Activated naive CD8-positive, alpha-beta T cell treated with anti-CD3 and anti-CD28 coated beads, Interleukin-2, amount 10 ng/mL, durations not matched to agents 7 days and 5 days (primary cell): ENCODE measurements at places on chromosomes 2 and 18.

GRCh38 chr18:79393635-79394533, 1.8 kb upstream of the NFATC1 start:
- DNase-seq: peak; percentile 60

DNA sequence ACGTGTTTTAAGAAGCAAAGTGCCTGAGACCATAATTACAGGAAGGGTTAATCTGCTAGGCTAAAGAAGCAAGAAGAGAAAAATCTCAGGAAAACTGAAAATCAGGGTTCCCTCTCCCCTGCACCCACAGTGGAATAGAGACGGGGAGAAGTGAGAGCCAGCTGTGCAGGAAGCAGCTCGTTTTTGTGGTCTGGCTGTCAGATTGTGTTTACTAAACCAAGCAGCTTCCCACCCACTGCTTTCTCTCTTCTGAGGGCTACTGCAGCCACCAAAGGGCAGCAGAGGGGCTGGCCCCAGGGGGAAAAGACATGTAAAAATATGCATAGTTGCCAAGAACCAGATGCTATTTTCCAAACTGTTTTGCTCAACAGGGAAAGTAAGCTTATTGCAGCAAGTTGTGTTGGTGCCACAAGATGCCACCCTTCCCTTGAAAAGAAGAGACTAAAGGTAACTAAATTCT, 72.6 kb upstream of the THUMPD2 start:
- DNase-seq: no peak

GRCh38 chr18:57767259-57768050, 35.7 kb downstream of the ATP8B1 start:
- no peak for DNase-seq

GRCh38 chr2:230668184-230668938, 44.3 kb upstream of the CAB39 start:
- DNase-seq: peak; percentile 41

DNA sequence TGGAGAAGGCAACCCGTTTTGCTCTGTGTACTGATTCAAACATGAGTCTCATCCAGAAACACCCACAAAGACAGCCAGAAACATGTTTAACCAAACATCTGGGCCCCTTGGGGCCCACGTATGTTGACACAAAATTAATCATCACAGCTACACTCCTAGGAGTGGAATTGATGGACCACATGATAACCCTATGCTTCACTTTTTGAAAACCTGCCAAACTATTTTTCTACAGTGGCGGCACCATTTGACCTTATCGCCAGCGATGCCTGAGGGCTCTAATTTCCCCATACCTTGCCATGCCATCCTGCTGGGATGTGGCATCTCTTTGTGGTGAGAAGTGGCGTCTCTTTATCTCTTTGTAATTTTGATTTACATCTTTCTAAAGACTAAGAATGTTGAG, 38.5 kb downstream of the PSMG2 start:
- no peak for DNase-seq

- no peak for DNase-seq
Observed at GRCh38 chr2:7999683-8000476, 682.0 kb upstream of the ID2 start.

DNA sequence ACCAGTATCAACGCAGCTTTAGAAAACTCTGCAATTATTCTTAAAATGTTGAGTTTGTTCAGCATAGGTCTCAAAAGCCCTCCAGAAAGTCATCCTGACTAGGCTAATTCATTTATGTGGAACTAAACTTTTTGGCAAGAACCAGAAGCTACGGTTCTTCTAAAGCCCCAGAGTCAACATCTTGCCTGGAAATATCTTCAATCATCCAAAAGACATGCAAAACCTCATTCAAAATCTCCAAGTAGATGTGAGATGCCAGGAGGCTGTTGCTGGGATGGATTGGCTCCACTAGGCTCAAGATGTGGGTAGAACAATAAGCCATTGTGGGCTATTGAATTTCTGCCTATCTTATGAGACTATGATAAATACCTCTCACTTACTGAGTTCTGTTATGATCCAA, 2.1 kb upstream of the SCG2 start:
- DNase-seq: no peak

GRCh38 chr18:62963507-62963906, 248.2 kb downstream of the PHLPP1 start:
- DNase-seq: no peak

- DNase-seq: no peak
Observed at GRCh38 chr2:160454070-160454797, 39.4 kb downstream of the RBMS1 start.

GRCh38 chr2:171341394-171342066, 92.3 kb downstream of the METTL8 start:
- no peak for DNase-seq

- peak; percentile 33 for DNase-seq
Observed at GRCh38 chr18:62249478-62250097, 62.5 kb downstream of the RELCH start.

DNA sequence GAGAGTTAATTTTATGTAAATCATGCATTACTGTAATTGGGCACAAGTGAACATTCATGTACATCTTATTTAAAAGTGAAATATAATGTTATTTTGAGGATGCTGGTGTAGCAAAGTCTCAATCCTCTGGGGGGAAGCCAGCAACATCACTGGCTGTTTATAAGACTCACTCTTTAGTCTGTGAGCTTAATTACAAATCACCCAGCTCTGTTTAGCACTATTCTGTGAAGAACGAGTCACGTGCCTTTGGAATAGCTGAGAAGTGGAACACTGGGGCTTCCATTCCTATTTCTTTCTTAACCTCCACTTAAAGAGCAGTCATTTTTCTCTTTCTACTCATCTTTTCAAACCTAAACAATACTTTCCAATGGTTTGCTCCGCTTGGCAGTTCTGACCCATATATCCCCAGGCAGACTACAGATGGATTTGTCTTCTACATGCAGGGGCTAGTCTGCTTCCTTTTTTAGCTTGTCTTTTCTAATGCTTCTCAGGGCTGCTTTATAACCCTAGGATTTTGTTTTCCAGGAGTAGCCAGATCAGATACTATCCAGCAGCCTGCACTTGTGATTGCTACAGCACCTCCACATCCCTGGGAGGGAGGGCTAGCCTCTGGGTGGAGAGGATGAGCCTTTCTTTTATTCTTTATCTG, 95.3 kb upstream of the CAVIN2 start:
- no peak for DNase-seq

- DNase-seq: no peak
Observed at GRCh38 chr2:6956566-6956965, 39.4 kb downstream of the RNF144A start.

DNA sequence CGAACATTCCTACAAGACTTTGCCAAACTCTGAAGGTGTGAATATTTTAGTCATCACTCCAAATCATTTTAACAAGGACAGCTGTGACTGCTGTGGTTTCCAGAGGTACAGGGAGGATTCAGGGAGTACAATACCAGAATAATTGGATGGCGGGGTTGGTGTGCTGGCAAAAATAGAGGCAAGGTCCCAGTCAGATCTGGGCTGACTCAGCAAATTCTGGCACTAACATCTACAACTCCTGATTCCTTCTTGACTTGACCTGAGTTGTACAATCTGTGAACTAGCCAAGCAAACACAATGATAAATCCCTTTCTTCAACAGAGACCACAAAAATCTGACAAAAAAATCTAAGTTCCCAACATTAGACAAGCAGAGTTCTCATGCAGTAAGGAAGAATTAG, 40.4 kb downstream of the RMP24 start:
- no peak for DNase-seq

GRCh38 chr2:42071791-42072190, 24.0 kb downstream of the PKDCC start:
- DNase-seq: no peak

DNA sequence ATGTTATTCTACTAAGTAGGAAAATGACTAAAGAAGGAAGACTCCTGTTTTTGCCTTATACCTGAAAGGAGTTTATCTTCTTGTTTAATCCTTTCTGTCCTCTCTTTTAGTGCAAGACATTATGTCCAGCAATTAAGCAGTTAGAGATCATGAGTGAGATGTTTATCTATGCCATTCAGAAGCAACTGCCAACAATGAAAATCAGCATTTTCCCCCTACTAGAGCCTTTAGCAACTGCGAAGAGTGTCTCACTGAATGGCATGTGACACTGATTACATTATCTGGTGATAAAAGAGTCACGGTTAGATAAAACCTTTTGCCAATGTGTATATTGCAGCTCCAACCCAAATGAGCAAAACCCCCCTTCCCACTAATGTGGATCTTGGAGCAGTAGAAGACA, 357.7 kb upstream of the SYT4 start:
- DNase-seq: no peak

- no peak for DNase-seq
Observed at GRCh38 chr2:168736649-168737445, 65.6 kb upstream of the NOSTRIN start.

- no peak for DNase-seq
Observed at GRCh38 chr2:177983183-177983788, 89.3 kb downstream of the PDE11A start.

- no peak for DNase-seq
Observed at GRCh38 chr18:48949050-48949605, 1.6 kb downstream of the SMAD7 start.

DNA sequence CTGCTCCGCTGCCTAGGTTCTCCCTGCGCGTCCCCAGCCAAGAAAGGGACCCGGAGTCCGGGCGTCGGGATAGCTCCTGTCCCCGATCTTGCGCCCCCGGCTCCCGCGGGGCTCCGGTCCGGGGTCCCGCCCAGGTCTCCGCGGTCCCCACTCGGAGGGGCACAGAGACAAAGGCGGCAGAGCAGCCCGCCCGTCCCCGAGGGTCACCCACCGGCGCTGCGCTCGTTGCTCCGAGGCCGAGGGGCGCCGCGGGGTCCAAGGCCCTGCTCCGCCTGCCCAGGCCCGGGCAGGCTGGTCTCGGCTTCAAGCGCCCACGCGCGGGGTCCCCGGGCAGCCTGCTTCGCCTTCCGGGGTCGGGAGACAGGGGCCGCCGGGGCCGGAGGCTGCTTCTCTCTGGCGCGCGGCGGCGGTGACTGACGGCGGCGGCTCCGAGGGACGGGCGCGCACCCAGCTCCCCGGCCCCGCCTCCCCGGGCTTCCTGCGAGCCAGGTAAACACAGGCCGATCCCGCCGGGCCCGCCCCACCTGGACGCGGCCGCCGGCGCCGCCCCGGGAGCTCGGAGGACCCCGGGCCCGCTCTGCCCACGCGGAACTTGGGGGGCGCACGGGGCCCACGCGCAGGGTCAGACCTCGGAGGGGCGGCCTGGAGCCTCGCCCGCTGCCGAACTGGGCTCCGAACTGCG, at the start of gene MBP:
Gene MBP (minus strand): TSS at position 415 of the 682 bp plus-strand sequence. CDS start 27,522 bp downstream, outside the sequence.
- peak; percentile 85 for DNase-seq

GRCh38 chr2:241203218-241204009, 14.9 kb downstream of the ANO7 start:
- DNase-seq: no peak

DNA sequence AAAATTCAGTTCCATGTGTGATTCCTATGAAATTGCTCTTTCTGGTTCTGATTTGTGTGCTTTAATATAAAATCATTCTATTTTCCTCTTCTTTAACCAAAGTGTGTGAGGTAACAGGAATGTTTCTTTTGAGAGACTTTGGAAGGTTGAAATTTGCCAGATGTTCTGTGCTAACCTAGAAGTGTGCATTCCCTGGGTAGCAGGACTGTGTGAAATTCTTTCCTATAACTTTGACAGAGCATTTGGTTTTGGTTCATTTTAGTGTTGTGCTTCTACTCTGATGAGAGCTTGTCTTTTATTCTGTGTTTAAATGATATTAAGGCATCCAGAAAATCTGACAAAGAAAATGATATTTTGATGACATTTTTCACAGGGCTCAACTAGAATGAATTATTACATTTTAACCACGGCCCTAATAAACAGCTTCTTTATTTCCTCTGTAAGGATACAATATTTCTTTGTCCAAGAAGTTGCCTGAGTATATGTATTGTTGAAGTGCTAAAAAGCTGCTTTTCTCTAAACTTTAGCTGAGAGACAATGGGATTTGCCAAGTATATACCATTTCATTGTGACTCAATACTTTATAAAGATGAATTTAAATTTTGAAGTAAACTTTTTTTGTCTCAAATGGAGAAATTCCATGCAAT, 34.7 kb upstream of the DLX1 start:
- DNase-seq: no peak

GRCh38 chr2:45585267-45585861, 25.7 kb downstream of the SRBD1 start:
- DNase-seq: no peak

DNA sequence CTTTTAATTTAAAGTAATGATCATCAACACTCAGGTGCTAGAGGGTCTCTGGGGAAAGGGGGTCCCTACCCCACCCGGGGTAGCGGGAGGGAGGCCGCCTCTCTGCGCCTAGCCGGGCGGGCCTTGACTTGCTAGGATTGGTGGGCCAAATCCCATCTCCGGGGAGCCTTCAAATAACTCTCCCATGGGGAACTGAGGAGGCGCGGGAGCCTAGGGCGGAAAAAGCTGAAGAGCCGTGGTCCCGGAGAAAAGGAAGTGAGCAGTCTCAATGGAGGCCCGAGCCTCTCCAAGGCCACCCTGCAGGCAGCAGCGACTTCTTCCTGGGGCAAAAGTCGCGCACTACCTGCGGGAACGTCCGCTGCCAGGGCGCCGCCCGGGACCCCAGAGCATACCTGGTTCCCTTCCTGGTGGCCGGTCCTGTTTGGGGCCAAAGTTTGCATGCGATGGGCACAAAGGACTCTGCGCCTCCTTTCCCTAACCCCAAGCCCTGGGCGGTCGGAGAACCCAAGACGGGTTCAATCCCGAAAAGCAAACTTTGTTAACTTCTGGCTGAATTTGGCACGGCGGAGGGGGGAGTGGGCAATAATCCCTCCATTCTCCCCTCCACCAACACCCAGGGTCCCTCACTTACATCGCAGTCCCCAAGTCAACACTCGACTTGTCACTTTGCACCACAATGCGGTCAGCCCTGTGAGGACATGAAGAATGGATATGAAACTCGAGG, 13.6 kb downstream of the EN1 start:
- DNase-seq: no peak

DNA sequence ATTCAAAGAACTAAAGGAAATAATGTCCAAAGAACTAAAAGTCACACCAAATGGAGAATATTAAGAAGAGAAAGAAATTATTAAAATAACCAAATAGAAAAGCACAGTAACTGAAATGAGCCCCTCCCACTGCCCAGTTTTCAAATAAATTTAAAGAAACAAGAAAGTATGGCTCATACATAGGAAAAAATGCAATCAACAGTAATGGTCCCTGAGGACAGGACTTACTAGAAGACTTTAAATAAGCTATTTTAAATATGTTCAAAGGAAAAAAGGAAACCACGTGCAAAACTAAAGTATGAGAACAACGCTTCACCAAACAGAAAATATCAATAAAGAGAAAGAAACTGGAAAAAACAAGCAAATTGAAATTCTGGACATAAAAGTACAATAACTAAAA, 58.9 kb downstream of the TMEM131 start:
- no peak for DNase-seq

- DNase-seq: no peak
Observed at GRCh38 chr2:64692401-64692800, 38.7 kb upstream of the SERTAD2 start.

GRCh38 chr2:222358876-222359275, 60.1 kb upstream of the PAX3 start:
- DNase-seq: no peak

- no peak for DNase-seq
Observed at GRCh38 chr2:230798769-230799399, 65.9 kb upstream of the ITM2C start.

GRCh38 chr2:217279140-217279539, 419.3 kb upstream of the TNP1 start:
- no peak for DNase-seq
